ENCODE measurements at places on chromosomes 6 and 20.

DNA sequence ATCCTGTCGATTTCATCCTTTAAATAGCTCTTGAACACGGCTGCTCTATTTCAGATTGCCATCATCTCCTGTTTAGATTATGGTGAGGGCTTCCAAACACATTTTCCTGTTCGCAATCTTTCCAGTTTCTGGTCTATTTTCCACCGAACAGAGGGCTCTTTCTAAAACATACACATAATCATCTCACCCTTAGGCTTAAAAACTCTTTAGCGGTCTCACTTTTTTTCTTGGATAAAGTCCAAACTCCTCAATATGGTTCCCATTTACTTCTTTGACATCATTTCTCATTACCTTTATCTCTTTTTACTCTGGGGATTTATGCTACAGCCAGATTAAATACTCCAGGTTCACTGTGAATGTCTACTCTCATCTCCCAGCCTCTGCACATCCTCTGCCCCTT, 103.4 kb upstream of the STMND1 start:
- DNase-seq: no peak

DNA sequence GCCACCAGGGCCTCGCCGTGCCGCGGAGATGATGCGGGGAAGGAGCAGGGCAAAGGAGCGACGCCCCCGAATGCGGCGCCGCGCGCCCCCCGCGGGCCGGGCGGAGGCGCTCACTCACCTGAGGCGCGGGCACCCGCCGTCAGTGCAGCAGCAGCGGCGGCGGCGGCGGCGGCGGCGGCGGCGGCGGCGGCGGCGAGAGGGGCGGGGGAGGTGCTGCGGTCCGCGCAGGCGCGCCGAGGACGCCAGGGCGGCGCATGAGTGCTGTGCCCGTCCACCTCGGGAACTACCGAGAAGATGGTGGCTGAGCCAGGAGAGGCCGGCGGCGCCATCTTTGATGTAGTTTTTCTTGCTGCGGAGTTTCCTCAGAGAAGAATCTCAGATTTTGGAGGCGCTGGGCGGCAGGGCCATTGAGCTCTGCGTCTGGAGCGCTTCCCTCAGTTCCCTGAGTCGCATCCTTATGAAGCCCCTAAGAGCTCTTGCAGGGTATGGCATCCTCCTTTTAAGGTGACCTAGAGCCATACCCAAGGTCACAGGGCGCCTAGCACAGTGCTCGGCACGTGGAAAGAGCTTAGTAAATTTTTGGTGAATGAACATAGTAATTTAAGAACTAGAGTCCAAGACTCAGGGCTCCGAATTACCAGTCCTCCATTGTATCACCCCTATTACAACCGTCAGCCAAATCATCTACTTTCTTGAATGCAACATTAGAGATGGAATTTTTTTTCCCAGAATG, at the start of gene NDRG3:
NDRG3 (minus strand) TSS at position 164 of the 733 bp plus-strand sequence. CDS start 24,355 bp downstream, outside the sequence.
- DNase-seq: peak; percentile 96

GRCh38 chr6:43495409-43495941, 14.7 kb downstream of the LRRC73 start:
- no peak for DNase-seq

GRCh38 chr20:58069207-58069606, 159.2 kb downstream of the ANKRD60 start:
- no peak for DNase-seq

- no peak for DNase-seq
Measured at GRCh38 chr6:129280749-129281148, 397.8 kb downstream of the LAMA2 start.

DNA sequence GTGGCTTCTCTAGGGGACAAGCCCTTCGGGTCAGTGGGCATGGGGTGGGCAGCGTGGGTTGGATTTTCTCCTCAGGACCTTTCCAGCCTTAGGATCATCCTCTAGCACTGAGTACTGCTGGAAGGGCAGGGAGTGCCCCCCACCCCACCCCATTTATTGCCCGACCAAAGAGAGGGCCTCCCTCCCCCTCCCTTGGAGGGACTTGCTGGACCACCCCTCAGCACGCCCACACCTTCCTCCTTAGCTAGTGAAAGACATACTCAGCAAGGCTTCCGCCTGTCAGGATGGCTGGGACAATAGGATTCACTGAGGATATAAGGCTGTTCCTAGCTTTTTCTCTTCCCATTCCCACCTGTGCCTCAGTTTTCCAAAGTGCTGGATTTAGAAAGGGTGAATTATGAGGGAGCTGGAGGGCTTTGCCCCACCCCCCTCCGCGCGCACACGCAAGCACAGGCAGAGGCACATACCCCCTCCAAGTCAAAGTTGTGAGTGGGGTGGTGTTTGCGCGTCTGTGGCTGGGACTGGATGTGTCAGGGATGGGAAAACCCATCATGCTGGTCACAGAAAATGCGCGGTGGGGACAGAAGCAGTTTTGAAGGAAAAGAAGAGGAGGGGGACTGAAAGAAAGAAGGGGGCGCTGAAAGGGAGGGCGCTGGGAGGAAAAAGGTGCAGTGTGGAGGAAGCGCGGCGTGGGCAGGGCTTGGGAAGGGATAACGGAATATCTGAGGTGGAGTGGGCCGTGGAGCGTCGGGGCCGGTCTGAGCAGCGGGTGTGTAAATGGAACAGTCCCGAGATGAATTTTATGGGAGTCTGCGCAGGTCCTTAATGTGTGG, 693 bp upstream of the SLC29A1 start:
- no peak for DNase-seq

DNA sequence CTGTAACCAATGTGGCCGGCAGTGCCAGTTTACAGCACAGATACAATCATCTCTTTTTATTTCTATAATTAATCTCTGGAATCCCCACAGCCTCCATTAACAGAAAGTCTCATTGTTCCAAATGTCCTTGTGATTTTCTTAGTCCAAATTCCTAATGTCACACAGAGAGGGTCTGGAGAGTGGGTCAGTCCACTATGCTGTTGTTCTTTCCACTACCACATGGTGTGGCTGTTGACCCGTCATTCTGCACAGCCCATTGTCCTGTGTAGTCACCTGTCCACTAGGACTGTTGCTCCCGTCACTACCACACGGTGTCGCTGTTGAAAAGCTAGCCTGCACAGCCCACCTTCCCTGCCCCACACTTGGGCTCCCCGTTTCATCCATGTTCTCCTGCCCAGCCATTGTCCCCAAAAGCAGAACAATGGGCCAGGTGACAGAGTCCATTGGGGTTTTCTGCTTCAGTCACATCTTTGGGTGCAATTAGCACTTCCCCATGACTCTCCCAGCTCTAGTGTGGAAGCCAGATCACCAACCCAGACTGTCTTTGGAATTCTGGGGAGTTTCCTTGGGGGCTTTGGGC, 8.6 kb upstream of the LBP start:
- DNase-seq: peak; percentile 50

DNA sequence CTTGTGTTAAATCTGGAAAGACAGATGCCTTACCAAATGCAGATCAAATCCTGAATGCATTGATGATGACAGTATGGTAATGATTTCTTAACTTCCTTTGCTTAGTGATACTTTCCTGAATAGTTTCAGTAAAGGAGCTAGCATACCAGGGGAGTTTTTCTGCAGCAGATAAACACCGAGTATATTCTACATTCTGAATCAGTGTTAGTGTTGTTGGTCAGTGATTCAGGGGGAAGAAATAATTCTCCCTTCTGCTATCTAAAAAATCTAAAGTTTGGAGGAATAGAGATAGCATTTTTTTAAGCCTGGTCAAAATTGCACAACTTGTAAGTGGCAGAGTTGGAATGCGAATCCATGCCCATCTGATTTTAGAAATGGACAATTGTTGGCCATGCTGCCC, 512.2 kb upstream of the MARCKS start:
- no peak for DNase-seq

DNA sequence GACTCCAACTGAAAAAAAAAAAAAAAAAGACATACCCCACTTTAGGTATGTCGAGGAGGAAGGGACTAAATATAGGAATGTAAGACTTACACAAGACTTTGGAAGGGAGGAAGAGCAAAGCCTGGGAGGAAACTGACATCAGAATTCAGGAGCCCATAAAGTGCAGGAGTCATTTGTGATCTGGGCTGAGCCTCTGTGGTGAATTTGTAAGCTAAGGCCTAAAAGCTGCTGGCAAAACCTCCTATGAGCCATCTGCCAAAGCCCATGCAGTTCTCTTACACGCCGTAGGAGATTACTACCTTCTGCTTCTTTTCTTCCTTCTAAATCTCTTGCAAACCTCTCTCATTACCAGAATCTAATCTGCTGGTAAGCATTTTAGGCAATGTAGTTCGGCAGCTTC, 52.0 kb upstream of the THEMIS start:
- no peak for DNase-seq

DNA sequence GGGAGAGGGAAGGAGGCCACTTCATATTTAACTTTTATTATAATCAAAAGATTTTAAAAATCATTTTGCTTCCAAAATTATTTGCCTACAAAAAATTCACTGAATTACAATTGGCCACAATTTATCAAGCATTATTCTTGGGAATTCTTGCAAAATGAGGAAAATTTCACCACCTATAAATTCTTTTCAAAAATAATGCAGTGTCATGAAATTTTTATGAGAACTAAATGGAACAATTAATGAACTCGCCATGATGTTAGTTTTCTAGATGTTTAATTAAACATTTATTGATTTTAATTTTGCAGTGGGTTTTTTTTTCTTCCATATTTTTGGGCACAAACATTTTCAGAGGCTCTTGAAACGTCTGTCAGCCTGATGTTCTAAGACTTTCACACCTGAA, 5.8 kb upstream of the ZBP1 start:
- no peak for DNase-seq

DNA sequence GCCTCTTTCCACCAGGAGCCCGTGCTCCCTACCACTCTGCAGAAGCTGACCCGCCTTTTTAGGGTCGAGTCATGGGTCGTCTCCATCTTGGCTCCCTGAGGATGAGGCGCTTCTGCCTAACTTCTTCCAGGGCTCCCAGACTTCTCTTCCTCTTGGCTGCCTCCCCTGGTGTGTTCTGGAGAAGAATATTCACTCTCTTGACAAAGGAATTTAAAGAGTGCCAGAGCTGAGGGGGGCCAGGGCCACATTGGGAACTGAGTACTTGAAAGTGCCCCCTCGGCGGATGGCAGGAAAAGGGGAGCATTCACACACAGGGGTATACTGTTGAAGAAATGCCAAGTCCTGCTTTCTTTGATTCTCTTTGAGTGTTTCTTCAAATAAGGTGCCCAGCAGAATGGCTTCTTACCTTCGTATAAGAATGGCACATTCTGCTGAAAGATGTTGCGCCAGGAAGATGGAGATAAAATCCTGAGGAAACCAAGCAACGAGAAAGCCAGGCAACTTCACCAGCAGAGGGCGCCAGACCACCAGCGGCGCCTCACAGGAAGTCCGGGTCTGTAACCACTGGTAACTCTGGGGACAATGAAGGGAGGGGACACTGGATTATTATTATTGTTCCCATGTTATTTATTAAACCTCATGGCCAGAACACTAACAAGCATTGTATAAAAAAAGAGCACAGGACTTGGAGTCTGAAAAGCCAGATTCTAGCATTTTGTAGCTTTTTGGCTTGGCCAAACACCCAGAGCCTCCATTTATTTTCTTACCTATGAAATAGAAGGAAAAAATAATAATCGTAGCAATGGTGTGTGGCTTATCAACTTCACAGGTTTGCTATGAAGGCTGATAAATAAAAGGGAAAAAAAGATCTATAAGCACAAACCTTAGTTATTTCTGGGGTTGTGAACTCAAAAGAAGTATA, 176.7 kb downstream of the HACE1 start:
- peak; percentile 68 for DNase-seq

GRCh38 chr6:95946906-95947305, 68.9 kb upstream of the FUT9 start:
- no peak for DNase-seq

DNA sequence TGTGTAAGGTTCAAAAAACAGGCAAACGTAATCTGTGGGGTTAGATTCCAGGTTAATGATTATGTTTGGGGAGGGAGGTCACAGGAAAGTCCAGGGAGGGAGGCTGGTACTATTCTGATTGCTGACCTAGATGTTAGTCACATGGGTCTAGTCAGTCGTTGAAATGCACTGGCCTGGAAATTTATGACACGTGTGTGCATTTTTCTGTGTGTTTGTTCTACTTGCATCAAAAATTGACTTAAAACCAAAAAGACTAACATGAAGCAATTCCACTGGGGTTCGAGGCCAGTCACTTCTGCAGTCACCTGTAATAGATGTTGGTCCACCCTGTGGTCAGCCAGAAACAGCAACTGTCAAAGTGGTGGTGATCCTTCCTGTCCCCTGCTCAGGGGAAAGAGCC, 104.2 kb upstream of the MLN start:
- no peak for DNase-seq

DNA sequence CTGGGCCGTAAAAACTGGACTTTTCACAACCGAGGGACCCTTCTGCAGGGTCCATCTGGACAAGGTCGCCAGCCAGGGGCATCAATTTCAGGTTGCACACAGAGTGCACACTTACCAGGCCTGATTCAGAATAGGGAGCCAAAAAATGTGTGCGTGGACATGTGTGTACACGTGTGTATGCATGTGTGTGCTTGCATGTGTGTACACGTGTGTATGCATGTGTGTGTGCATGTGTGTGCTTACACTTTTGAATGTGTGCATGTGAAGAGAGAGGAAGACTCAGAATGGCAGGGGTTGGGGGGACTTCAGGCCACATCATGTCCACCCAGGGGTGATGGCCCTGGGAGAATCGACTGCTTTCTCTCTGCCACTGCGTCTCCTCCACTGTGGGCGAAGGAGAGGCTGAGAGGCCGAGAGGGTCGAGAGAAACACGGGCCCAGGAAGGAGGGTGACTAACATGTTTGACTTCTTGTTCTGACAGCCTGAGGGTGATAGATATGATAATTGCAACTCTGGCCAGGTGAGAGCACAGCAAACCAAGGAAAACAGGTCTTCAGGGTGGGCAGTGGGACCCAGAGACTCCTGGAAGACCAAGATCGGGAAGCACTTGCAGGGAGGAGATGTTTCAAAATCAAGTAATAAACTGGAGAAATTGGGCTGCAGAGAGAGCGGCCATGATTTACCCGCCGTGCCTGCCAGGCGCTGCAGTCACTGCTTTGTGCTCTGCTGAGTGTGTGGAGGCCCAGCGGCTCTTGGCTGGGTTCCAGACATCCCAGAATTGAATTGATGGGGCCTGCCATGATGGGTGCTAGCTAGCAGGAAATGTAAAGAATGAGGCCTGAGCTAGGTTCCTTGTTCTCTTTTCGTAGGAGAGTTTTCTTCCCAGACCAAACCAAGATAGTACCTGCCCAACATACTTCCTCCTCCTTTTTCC, 310.8 kb downstream of the QKI start:
- DNase-seq: no peak

DNA sequence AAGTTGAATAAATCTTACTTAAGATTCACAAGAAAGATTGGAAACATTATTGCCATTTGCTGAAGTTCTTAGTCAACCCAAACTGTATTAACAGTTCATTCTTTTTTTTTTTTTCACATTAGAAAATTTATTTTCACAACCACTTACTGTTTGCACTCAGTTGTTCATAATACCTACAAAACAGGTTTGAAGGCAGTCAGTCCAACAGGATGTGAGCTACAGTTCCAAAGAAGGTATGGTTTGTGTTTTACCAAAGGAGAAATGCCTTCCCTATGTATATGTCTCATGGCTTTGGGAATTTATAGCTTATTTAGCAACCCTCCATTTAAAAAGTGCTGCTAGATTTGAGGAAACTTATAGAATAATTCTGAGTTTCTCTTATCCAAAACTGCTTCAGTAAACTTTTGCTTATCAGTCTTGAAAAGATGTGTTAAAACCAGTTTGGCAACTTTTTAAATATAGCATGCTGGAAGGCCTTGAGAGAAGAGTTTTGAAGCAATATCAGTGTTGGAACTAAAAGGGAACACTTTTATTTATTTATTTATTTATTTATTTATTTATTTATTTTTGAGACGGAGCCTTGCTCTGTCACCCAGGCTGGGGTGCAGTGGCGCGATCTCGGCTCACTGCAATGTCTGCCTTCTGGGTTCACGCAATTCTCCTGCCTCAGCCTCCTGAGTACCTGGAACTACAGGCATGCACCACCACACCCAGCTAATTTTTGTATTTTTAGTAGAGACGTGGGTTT, 46.8 kb upstream of the RREB1 start:
- no peak for DNase-seq

Measured in common myeloid progenitor, CD34-positive (primary cell).